ENCODE measurements at places on chromosomes 5 and 9.

DNA sequence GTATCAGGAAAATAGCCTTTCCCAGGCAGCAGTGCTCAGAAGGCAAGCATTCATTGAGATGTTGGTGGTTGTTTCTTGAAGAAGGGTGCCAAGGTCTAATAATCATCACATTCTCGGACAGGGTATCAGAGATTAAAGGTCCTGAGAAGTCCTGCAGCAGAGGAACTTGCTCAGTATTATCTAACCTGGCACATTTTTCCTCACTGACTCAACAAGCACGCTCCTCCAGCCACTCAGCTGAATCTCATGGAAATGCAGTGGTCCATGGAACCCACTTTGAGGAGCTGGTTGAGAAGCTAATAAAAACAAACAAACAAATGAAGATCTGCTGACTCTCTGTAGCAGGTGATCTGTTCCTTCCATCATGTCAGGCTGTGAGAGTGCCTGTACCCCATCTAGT, 35.3 kb upstream of the ICE1 start:
- no peak for DNase-seq

DNA sequence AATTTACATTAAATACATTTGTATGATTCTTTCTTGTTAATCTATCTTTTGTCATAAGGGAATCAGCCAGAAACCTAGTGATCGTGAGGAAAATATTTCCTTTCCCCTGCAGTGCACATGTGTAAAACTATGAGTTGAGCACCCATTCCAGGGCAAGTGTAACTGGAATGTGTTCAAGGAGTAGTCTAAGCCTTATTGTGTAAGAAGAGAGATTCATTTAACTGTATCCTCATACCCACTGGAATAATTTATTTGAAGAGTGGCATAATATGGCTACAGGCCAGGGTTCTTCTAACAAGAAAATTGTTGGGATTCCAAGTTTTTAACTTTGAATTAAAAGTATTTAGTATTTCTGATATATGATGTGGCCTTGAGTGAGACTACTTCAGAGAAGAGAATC, 1692.7 kb downstream of the EFNA5 start:
- DNase-seq: no peak

- DNase-seq: no peak
Measured at GRCh38 chr5:66285343-66285922, 141.3 kb downstream of the SREK1 start.

DNA sequence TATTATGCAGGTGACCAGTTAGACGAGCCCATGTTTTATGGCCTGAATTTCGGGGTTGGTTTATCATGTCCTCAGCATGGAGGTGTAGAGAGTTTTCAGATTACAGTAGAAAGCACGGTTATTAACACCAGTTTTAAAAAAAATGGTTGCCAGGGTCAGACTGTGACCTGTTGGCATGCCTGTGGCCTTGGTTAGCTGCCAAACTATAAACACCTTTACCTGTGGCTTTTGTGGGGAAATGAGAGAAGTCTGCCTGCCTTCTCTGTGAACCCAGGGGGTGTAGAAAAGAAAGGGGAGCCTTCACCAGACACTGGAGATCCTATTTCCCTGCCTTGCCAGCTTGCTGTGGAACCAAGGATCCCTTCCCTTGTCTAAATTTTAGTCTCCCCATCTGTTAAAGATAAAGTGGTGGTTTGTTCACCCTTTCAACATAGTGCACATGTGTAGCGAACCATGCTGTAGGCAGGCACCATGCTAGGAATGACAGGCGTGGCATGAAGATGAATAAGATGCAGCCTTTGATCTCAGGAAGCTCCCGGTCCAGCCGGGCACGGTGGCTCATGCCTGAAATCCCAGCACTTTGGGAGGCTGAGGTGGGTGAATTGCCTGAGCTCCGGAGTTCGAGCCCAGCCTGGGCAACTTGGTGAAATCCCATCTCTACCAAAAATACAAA, 6.1 kb upstream of the PHF19 start:
- no peak for DNase-seq

- DNase-seq: peak; percentile 97
Measured at GRCh38 chr5:8457187-8458037, 588.5 kb downstream of the MTRR start.

DNA sequence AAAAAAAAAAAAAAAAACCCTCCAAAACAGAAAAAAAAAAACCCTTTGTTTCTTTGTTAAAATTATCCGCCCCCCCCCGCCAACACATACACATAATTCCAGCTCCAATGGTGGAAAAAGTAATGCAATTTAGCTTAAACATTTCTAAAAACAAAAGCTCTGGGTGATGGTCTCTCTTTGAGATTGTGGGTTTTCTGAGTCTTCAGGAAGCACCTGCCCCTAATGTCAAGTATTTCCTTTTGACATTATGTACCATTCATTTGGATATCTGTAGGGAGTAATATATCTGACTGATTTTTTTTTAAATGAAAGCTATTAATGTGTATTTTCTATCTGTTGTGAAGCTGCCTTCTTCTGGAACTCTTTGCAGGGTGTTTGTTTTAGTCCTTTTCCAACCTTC, 389.7 kb downstream of the TAF11L14 start:
- no peak for DNase-seq

DNA sequence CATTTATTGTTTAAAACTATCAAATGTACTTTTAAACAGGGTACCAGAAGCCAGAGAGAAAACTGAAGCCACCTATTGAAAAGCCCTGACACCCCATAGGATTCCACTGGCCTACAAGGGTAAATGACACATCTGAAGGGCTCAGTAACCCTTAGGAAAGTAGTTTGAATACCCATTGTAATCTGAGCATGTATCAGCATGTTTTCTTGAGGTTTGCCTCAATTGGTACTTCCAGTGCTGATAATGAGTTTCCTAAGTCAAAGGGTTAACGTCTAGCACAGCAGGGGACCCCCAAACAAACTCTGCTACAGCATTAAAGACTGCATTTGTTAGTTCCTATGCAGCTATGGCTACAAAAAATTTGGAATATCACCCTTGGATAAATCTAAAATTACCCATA, 657.1 kb downstream of the NR2F1-AS1 start:
- DNase-seq: no peak

DNA sequence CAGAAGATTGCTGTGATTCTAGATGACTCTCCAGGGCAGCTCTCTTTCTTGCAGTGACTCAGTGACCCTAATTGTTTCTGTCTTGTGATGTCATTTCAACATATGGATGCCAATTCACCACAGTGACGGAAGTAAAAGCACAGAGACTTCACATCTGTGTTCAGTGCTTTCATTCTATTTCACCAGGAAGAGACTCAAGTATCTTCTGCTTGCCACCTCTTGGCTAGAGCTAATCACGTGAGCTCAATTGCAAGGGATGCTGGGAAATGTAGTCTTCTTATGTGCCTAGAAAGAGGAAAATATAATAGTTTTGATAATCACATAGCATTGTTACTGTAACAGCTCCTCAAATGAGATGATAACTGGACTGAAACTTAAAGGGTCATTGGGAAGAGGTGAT, 453.3 kb upstream of the KLF4 start:
- peak; percentile 61 for DNase-seq

GRCh38 chr9:105877721-105878120, 183.4 kb downstream of the TMEM38B start:
- DNase-seq: no peak

DNA sequence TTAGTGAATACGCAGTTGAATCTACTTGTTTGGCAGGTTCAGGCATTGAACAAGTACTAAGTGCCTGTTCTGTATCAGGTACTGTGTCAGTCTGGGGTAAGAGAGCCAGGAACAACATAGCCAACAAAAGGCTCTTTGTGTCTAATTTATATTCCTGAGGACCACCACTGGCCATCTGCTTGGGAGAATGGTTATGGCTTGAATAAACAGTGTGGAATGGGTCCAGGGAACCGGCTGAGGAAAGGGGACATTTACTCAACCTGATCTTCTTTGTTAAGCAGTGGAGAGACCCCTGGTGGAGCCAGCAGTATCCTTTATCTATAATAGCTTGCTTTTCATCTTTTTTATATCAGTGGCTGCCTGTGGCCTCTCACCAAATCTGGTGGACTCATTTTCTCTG, 38.6 kb downstream of the EXOSC2 start:
- DNase-seq: no peak

- no peak for DNase-seq
Measured at GRCh38 chr9:131530546-131530919, 530 bp downstream of the UCK1 start.

GRCh38 chr5:54480296-54480695, 24.8 kb downstream of the HSPB3 start:
- no peak for DNase-seq

GRCh38 chr9:121138973-121139372, 62.7 kb downstream of the RAB14 start:
- no peak for DNase-seq

DNA sequence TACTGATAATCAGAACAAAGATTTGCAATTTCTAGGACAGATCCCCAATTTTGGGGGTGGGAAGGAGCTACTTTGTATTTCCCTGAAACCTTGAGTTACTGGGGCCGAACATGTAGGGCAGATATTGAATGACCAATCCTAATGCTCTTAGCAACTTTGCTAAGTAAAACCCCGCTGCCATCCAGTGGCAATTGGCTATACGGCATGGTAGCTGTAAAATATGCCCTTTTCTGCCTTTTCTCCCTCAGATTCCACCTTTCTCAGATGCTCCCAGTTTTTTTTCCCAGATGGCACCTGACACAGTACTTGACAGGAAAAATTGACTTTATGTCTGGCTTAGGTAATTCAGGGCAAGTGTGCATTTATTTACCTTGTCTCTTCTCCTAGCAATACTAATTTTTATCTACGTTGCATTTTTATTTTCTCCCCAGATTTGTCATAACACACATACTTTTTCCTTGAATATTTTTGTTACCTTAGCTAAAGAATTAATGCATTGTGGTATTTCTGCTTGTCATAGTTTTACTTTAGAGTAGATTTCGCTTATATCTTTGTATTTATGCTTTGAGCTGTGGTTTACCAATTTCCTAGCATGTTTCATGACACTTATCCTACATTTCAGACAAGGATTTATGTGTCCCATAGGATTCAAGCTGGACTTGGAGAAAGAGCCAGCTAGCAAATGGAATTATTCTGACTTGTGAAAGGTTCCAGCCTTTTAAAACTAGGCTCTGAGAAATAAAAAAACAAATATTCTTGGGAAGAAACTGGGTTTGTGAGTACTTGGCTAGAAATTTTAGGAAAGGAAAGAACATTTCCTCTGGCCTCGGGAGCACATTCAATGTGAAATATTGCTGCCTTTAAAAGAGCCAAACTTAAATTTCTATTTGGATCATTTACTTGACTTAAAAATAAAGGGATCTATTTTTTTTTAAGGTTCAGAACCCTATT, 37.4 kb downstream of the PIK3R1 start:
- peak; percentile 79 for DNase-seq

GRCh38 chr5:5298068-5298633, 124.3 kb upstream of the ICE1 start:
- no peak for DNase-seq

GRCh38 chr5:137366526-137366925, 132.6 kb downstream of the SPOCK1 start:
- DNase-seq: no peak

DNA sequence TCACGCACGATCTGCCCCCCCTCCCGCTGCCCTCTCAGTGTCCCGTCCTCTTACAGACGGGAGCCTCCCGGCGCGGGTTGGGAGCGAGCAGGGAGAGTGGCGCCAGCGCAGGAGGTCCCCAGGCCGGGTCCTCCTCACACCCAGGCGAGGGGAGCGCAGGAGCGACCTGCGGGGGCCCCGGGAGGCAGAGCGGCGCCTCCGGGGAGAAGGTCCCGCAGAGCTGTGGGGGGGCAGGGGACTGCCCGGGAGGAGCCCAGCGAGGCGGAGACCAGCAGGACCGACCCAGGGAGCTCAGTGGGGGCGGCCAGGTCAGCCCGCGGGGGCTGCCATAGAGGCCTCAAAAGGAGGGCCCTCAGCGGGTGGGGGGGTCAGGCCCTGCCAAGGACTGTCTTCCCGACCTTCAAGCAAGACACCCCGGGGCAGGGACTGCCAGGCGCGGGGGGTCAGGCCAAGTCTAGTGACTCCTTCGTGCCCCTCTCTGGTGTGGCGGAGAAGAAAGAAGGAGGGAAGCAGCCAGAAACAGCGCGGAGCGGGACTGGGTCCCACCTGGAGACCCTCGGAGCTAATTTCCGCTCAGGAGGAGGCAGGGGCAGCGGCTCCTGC, 123.3 kb upstream of the ERCC6L2 start:
- no peak for DNase-seq

DNA sequence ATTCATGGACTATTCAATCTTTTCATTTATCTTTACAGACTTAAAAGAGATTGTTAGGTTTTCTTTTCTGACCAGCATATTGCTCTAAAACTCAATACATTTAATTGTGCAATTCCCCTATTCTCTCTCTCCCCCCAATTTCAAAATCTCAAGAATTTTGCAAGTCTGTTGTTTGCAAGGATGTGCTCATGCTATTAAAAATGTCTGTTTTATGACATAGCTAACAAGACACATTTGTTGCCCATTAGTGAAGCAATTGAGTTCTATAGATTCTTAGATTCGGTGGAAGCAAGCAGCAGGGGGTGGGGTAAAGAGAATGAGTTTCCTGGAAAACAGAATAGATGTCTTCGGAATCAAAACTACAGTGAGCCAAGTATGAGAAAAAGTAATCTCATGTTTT, 8.5 kb upstream of the CSNK1A1 start:
- peak; percentile 63 for DNase-seq

DNA sequence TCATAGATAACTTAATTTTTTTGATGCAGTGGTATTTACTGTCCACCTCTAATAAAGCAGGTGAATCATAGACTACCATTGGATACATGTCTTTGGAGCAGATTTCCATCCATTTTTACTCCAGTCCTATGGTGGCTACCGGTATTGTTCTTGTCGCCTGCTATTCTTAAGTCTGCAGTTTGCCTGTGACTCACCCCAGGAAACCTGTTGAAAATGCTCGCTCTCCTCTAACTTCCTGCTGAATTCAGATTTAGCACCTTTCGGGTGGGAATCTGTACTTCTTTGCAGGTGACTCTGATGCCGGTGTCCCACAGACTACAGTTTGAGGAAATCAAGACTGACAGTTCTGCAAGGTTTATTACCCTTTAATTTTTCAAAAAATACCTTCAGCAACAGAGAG, 58.8 kb upstream of the DHFR start:
- no peak for DNase-seq

- DNase-seq: no peak
Measured at GRCh38 chr5:55847837-55848236, 3.3 kb upstream of the IL31RA start.

DNA sequence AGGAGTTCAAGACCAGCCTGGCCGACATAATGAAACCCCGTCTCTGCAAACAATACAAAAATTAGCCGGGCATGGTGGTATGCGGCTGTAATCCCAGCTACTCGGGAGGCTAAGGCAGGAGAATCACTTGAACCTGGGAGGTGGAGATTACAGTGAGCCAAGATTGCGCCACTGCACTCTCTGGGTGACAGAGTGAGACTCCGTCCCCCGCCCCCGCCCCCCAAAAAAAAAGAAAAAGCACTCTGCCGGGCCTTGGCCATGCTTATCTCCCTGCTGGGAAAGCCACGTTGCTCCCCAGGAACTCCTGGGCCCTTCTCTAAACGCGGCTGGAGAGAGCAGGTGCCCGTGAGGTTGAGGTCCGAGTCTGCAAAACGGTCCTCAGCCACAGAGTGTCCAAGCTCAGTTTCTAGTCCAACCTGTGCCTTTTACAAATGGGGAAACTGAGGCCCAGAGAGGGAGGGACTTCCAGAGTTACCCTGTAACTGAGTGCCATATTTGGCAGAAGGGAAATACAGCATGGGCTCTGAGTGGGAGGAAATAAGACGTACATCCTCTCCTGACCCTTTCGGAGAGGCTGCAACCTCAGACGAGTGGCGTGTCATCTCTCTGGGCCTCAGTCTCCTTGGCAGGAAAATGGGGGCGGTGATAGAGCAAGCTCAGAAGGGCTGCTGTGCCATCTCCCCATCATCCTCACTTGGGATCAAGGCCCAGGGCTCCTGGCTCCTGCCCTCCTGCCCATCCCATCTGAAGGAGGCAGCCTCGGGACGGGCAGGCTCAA, 6.6 kb upstream of the PHYHD1 start:
- DNase-seq: peak; percentile 32

- DNase-seq: no peak
Measured at GRCh38 chr5:163790497-163790896, 285.1 kb downstream of the MAT2B start.
